ENCODE measurements at places on chromosomes 3 and 15.

DNA sequence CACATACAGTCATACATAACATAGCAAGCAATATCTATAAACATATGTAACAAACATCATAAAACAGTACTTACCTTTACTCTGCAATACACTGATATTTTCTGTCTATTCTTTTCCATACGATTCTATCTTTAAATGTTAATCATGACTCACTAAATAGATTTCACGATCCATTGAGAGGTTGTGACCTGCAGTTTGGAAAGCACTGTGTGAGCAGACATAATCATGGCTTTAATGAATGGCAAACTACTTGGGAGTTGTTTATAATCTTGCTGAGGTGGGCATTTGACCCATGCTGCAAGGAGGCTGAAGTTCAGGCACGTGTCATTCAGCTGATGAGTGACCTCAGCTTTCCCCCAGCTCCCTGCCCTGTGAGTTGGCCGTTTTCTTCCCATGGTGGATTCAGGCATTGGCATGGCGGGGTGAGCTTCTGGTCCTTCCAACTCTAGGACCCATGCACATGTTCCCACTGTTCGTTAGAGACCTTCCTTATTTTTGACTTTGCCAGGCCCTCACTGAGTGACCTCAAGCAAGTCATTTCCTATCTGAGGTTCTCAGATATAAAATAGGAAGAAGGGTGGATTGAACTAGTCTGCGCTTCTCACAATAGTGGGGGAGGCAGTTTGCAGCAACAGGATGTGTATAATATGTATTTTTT is 41.7 kb downstream of the PAQR5 start:
- DNase-seq: no peak

GRCh38 chr3:71989165-71989564 is 204.2 kb upstream of the PROK2 start:
- no peak for DNase-seq

GRCh38 chr15:72958634-72959033 is 93.6 kb upstream of the NEO1 start:
- DNase-seq: no peak

DNA sequence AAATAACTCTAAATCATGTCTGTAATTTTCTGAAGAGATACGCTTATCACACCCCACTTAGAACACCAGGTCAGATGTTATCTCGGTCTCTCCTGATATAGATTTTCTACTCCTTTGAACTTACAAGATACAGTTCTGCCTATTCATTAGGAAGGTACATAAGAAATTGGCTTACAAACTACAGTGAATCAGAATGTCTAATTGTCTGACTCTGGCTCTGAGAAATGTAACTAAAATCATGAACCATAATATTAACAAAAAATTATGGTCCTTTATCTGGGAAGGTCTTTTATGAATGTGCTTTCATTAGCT is 235.2 kb downstream of the SUCLG2 start:
- DNase-seq: no peak

- DNase-seq: no peak
Measured at GRCh38 chr3:53069422-53070068, 23.7 kb upstream of the SFMBT1 start.

GRCh38 chr15:98070137-98070536 is 109.6 kb downstream of the ARRDC4 start:
- DNase-seq: no peak

DNA sequence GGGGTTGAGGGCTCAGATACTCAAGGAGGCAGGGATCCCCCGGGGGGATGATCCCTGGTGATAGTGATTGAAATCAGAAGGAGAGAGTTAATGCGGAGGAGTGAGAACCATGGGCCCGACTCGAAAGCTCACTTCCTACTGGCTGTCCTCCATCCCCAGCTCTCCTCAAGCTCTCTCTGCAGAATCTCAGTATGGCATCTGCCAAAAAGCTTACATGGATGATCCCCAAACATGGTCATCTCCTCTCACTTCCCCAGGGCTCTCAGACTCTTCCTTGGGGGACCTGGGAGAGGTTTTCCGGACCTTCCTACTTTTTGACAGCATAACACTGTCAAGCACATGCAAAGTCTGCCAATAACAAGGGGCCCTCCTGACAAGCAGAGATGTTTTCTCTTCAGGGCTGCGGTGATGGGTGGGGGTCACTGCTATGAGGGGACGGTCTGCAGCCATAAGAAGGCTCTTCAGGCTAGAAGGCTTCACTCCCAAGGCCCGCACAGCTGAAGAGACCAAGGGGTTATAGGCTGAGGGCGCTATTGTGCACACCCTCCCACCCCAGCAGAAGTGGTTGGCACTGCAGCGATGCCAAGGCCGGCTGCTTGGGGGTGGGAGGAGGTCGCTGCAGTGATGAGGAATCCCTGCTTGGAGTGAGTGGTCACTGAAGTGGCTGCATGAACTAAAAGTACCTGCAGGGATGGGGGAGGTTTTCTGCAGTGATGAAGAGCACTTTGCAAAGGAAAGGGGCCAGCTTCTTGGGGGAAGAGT is 828 bp upstream of the VWA5B2 start:
- DNase-seq: no peak

- DNase-seq: no peak
Measured at GRCh38 chr3:66949898-66950297, 48.2 kb upstream of the KBTBD8 start.

DNA sequence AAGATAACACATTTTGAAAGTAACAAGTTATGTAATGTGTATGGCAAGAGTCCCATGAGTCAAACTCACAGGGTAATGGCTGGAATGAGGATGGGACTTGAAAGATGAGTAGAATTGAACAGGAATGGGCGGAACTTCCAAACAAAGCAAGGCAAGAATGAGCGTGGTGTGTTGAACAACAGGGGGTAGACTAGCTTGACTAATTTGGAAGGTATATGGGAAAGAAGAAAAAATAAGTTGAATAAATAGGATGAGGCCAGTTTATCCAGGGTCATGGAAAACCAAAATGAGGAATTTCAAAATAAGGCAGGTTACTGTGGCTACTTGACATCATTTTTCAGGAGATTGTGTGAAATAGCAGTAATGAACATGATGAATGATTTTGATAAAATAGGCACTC is 2.5 kb upstream of the DPH6 start:
- DNase-seq: no peak

DNA sequence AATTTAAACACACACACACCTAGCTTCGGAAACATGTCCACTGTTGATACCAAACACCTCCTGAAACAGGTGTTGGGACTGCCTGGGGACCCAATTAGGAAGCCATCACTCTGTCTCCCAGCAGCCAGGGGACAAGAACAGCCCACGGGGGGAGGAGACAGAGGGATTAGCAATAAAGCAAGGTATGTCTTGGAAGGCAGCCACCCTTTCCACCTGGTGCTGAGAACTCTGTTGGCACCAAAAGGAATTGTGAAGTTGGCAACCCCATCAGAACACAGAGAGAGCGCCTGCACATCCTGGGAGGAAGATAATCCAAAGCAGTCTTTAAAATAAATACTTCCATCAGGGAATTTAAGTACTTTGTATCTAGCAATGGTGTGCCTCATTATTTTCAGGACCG is 111.0 kb downstream of the ADAMTS17 start:
- DNase-seq: no peak

DNA sequence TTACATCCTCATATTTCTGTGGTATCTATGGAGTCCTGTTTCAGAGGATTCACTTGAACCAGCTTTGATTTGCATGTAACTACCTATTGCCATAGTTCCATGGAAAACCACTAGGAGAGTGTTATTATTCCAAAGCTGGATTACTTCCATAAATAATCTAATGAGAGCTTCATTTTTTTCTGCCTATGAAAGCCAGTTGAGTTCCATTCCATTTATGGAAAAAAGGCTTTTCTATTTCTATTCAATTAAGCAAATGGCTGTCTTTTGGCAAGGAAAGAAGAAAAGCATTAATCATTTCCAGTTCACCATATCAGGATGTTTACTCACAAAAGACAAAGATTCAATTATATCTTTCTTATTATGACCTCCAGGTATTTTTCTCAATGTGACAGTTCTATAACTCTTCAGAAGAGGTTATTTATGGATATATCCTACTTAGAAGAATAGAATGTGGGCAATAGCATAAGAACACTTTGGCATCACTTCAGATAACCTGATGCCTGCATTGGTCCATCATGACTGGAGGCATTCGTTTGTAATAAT is 259.9 kb upstream of the ZPLD1 start:
- no peak for DNase-seq

GRCh38 chr15:35181538-35181937 is 96.4 kb upstream of the NANOGP8 start:
- no peak for DNase-seq

DNA sequence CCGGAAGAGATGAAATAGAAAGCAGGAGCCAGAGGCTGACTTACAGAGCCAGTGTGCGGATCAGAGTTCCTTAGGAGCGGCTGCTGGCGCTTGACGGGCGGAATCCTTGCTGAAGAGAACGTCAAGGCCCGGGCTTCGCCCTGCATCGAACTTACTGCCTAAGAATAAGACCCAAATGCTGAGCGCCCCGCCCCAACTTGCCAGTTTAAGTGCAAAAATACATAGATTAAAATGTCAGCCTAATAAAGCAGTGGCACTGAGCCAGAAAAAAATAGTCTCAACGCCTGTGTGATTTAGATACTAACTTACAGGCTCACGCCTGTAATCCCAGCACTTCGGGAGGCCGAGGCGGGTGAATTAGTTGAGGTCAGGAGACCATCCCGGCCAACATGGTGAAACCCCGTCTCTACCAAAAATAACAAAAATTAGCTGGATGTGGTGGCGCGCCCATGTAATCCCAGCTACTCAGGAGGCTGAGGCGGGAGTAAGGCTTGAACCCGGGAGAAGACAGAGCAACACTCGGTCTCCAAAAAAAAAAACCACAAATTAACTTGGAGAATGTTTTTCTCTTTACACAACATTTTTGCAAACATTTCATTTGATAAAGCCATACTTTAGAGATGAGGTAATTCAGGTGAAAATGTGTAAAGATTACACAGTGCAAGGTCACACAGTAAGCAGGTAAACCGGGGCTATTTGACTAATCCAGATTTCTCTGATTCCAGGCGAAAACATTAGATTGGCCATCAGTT is 1.2 kb upstream of the UBP1 start:
- DNase-seq: no peak

- DNase-seq: no peak
Measured at GRCh38 chr3:47347217-47347801, 33.5 kb upstream of the PTPN23 start.

GRCh38 chr15:69093127-69093526 is 67.3 kb upstream of the GLCE start:
- DNase-seq: no peak

- no peak for DNase-seq
Measured at GRCh38 chr3:19543212-19543841, 390.7 kb downstream of the EFHB start.

DNA sequence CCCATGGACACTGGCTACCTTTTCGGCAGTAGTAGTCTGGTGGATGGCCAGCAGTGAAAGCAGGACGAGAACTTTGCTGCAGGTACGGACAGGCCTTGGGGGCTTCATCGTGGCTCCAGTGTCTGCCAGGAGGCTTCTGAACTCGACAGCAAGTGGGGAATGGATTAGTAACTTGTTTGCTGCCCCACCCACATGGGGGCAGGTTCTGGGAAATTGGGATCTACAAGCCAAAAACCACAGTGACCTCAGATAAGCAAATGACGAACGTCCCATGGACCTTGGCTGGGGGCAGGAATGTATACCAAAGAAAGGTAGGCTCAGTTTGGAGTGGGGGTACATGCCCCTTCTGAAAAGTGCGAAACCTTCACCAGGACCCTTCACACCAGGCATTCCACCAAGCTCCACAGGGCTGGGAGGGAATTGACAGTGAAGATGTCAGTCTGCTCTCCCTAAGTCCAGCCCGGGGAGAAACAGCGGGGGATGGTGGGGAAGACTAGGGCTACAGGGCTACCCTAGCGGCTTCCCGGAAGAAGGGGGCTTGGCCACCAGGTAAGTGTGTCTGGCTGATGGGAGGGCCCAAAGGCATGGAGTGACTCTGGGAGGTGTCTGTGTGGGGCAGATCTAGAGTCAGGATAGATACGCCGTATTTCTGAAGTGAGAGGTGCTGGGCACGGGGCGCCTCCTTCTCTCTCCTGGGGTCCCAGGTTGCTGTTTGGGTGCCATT is at the start of gene ITIH4:
Gene ITIH4, minus strand, starts transcription at position 138 of the 724 bp plus-strand sequence. Its CDS starts 30 bp downstream, at position 108.
- no peak for DNase-seq

DNA sequence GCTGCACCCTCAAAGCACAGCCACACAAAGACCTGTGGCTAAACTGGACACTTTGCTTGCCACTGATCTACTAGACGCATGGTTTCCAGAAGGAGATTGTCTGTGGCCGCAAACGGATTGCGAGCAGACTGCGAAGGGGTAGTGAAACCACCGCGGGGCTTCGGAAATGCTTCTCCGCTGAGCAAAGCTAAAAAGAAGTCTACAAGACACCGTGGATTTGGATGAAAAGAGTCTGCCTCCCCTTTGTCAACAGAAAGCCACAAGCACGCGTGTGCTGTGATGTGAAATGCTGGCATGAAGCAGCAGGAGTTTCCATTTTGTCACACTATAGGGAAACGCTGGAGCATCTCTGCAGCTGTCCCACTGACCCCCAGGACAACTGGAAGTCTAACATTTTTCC is 63.0 kb downstream of the TMEM44 start:
- DNase-seq: no peak

DNA sequence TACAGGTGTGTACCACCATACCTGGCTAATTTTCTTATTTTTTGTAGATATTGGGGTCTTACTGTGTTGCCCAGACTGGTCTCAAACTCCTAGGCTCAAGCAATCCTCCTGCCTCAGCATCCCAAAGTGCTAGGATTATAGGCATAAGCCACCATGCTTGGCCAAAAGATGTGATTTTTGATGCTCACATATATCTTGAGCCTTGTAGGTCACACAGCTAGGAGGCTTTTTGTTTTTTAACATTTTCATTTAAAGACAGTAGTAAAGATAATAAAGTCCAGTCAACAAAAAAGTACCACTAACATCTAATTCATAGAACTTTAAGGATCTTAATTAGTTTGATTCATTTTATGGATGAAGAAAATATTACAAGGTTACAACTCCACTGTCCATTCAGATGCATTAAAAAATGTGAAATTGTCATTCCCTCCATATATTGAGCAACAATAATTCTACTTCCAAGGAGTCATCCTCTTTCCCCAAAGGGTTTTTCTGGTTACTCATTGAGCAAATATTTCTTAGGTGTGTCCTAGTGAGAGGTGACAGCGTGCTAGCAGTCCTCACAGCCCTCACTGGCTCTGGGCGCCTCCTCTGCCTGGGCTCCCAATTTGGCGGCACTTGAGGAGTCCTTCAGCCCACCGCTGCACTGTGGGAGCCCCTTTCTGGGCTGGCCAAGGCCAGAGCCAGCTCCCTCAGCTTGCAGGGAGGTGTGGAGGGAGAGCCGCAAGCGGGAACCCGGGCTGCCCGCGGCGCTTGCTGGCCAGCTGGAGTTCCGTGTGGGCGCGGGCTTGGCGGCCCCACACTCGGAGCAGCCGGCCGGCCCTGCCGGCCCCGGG is 8.3 kb upstream of the TASOR start:
- DNase-seq: no peak

DNA sequence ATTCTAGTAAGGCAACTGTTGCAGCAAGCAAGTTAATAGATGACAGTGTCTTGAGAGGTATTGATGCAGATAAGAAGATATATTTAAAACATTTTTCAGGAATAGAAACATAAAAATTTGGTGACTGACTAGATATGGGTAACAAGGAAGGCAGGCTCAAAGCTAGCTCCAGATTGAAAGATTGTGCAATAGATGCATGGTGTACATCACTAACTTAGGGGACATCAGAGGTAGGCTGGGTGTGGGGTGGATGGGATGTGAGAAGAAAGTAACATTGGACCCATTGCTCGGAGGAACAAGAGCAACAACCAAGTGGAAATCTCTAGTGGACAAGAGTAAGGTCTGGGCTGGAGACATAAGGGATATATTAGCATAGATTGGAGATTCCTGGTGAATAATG is 306.9 kb downstream of the MCTP2 start:
- no peak for DNase-seq

GRCh38 chr15:28890711-28891495 is 5.1 kb downstream of the APBA2 start:
- no peak for DNase-seq

- no peak for DNase-seq
Measured at GRCh38 chr3:158121295-158121694, 11.4 kb downstream of the RSRC1 start.

Measured in stimulated activated CD4-positive, alpha-beta T cell treated with anti-CD3 and anti-CD28 coated beads, Interleukin-15, amount 100 ng/mL, for 48 hours (primary cell).